ENCODE measurements at places on chromosomes 7 and 10.

GRCh38 chr7:48083114-48083830 lies 5.8 kb upstream of the UPP1 start:
- DNase-seq: no peak

DNA sequence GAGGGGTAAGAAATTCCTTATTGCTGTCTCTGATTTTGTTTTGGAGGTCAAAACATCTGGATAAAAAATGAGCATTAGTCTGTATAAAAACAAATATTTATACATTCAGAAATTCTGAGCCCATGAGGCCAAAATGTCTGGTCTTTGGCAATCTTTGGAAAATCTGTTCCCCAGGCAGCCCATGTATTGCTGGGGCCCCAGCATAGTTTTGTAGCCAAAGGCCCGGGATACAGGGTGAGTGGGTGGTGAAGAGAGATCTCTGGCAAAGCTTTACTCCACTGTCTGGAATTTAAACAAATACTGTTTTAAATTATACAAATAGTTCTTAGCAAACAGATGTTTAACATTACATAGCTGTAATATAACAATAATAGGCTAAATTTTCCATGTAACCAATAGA lies 134.7 kb upstream of the GALNT17 start:
- DNase-seq: no peak

GRCh38 chr10:60973086-60973485 lies 29.1 kb upstream of the RHOBTB1 start:
- DNase-seq: no peak

GRCh38 chr10:88880282-88881076 lies 434 bp downstream of the STAMBPL1 start:
- peak; percentile 91 for DNase-seq

DNA sequence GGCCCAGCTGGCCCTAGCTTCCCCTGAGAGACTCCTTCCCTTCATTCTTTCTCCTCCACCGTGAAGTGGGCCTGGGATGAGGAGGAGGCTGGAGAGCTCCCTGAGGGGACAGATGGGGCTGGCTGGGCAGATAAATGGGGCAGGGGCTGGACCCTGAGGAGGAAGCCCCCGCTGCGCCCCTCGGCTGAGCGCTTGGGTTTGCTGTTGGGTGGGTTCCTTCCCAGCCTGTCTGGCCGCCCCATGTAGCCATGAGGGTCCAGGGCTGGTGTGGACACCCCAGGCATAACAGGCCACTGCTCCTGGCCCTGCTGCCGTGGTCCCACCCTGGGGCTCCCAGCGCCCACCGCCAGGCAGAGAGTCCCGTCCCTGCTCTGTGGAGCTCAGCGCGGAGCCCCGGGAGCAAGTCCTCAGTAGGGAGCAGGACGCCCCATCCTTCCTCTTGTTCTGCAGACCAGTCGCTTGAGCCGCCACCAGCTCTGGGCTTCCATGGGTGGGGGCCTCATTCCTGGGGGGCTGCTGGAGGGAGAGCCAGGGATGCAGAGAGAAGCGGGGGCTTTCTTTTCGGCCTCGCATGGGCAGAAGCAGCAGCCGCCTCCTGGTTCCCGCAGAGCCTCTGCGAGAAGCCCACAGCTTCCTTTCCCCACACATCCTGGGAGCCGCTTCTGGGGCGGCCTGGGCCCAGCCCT lies 266.4 kb upstream of the TCERG1L start:
- no peak for DNase-seq

DNA sequence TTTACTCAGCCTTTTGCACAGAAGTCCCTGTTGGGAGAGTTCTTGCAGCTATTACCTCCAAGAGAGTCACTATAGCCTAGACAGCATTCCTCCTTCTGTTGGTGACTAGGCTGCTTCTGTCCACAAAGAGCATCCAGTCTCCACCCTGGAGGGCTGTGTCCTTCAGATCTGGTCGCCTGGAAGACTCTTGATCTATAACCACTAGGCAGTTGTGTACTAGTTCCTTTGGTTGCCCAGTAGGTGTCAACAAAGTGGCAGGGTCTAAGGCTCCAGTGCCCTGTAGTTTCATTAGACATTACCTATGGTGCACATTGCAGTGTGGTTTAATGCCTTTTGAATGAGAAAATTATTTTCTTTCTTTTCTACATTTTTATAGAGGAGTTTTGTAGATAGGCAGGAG lies 11.3 kb upstream of the AKR1C2 start:
- DNase-seq: no peak
